ENCODE measurements at places on chromosomes 1 and 21.

DNA sequence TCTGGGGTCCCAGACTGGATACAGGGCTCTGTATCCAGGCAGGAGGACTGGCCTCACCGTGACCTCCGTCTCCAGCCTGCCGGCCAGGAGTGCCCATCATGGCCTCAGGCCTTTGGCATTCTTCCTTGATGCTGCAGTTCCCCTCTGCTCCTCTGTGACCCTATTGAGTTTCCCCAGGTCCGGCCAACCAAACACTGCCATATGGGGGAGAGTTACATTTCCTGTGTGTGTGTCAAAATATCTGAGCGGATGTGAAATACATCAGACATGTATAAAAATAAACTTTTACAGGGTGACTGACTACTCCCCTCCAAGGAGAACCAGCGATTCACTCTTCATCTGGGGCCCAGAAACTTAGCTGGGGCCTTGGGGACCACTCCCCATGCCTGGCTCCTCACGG lies 10.2 kb upstream of the UBL4B start:
- DNase-seq, result no peak

GRCh38 chr1:92755541-92756461 lies 29.1 kb downstream of the EVI5 start:
- no peak for DNase-seq

DNA sequence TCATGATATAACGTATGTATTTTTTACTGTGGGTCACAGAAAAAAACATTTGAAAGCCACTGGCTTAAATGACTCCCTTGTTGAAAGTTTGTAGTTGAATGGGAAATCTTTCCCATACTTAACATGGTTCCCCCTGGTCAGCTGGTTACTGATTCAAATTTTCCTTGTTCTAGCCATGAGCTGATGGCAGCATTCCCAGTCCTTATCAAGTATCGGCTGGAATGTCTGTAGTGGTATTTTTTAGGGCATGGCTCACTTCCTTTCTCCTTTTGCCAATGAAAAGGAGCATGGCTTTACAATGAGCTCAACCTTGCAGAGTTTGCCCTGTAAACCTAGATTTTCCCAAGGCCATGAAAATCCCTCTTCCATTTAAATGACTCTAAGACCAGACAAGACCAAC lies 55.7 kb downstream of the GIPC2 start:
- no peak for DNase-seq

DNA sequence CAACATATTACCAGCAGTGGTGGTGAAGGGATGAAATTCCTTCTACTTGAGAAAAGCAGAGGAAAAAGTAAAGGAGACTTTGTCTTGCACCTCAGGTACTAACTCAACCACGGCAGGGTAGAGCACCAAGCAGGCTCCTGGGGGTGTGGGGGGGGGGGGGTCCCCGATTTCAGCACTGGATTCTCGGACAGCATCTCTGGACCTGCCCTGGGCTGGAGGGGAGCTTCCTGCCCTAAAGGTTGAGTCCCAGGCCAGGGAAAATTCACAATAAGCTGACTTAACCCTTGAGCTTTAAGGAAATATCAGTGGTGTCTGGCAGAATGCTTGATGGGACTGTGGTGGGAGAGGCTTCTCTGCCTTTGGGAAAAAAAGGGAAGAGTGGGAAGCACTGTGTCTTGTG lies 233.2 kb upstream of the CXADR start:
- no peak for DNase-seq

DNA sequence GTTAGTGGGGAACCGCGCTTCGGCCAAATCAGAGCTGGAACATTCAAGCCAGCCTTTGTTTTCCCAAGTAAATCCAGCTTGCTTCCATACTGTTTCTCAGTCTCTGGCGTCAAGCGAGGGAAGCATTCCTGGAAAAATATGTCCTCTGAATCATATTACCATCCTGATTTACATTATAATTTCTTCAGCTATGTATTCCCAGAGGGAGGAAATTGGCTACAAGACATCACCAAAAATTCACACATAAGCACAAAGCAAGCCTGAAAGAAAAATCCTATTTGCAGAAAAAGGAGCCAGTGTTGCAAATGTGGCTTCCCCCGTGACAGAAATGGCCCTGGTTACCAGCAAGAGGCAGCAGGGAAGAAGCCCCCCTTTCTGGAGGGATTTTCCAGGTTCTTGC lies 233.3 kb downstream of the KCNJ6 start:
- DNase-seq, result no peak

Measured in stimulated activated CD4-positive, alpha-beta T cell treated with anti-CD3 and anti-CD28 coated beads, Interleukin-12 subunit alpha, Interleukin-12 subunit beta, amount 100 ng/mL, for 48 hours (primary cell).